ENCODE measurements at places on chromosomes 2 and 18. TPM values are rescaled to one million over a fixed set of nuclear protein-coding genes. Genes with fewer than 3 reads are reported as not detected.

DNA sequence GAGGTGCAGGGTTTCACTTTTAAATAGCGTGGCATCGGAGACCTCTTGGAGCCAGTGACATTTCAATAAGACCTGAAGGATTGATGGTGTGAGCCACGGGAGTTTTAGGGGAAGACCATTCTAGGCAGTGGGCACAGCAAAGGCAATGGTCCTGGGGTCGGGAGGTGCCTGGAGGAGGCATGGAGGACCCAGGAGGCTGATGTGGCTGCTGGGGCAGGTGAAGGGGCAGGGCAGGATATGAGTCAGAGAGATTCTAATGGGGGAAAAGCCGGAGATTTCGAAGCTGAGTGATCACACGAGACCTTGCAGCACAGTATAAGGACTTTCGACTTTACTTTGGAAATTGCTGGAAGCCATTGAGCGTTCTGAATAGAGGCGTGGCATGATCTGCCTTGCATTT is 79.6 kb upstream of the KCNE4 start:
- no peak for DNase-seq

DNA sequence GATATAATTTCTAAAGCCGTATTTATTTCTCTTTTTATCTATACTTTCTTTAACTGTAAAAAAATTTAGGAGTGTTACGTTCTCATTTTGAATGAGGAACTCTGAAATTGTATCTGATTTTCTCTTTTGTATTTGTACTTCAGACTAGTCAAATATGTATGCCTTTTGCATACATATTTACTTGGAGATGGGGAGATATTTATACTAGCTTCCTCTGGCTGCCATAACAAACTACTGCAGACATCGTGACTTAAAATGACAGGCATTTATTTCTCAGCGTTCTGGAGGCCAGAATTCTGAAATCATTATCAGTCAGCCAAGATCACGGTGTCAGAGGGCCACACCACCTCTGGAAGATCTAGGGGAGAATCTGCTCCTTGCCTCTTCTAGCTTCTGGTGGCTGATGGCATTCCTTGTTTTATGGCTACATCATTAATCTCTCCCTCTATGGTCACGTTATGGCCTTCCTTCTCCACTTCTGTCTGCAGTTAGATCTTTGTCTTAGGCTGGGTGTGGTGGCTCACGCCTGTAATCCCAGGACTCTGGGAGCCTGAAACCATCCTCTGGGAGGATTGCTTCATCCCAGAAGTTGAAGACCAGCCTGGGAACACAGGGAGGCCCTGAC is 8.2 kb downstream of the LCLAT1 start:
- DNase-seq, result no peak

DNA sequence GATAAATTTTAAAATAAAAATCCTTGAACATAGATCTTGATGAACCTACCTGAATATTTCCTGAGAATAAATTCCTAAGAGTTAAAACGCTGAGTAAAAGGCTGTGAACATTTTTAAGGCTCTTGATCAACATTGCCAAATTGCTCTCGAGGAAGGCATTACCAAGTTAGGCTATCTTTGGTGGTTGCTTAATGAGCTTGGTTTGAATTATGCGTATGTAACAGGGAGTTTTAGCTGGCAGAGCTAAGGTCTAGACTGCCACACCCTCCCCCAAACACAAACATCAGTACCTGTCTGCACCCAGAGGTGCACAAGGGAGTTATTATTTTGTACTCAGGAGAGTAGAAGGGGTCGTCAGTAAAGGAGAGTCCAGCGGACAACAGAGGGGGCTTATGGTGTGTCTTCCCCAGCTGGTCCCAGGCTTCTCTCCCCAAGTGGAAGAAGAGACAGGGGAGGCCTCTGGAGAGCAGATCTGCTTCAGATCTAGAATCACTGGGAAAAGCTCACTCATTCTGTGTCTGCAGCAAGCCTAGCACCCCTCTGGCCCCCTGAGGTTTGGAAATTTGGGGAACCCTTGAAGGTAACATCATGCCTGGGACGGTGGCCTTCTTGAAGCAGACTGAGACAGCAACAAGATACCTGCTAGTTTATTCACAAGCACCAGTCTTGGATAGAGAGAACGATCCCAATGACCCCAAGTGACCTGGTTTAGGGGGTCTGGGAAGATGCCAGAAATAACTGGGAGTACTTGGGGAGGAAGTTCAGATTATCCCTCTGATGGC is 197.2 kb upstream of the ID2 start:
- DNase-seq, result no peak

DNA sequence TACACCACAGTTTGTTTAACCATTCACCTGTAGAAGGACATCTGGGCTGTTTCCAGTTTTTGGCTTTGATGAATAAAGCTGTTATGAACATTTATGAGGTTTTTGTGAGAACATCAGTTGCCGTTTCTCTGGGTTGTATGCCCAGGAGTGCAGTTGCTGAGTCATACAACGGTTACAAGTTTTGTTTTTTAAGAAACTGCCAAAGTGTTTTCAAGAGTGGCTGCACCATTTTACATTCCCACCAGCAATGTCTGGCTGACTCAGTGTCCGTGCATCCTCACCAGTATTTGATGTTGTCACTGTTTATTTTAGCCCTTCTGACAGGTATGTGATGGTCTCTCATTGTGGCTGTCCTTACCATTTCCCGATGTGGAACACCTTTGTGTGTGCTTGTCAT is 48.0 kb upstream of the GPR17 start:
- no peak for DNase-seq

DNA sequence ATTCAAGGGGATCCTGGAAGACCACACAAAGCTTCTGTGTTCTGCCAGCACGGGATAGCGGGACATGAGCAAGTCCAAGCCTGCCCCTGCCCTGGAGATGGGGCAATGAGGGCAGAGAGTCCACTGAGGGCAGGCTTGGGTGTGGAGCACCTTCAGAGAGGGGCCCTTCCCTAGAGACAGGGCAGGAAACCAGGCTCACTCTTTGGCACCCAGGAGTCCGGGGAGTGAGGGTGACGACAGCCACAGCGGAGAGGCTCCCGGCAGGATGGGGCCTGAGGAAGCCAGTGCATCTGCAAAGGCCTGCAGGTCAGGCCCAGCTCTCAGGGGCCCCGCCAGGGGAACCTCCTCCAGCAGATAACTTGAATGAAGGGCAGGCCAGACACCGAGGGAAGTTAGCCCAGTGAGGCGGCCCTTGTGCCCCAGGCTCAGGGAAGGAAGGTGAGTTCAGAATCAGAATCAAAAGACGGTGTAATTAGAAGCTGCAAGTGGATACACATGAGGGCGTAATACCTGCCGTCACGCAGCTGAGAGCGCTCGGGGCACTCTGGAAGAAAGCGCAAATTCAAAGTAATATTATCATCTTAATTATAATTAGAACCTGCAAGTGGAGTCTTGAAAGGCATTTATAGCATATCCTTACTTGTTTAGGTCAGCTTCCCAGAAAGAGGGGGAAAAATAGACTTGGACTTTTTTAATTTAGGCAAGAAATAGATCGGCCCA is 142.6 kb upstream of the LGALSL start:
- DNase-seq, result no peak

Gene GNLY
- not detected for total RNA-seq

GRCh38 chr2:216023055-216023648 is 9.8 kb upstream of the MREG start:
- no peak for DNase-seq

- DNase-seq, result no peak
Observed at GRCh38 chr18:56468396-56468795, 170.0 kb downstream of the TXNL1 start.

GRCh38 chr18:50199921-50200320 is 5.0 kb upstream of the MYO5B start:
- DNase-seq, result no peak

DNA sequence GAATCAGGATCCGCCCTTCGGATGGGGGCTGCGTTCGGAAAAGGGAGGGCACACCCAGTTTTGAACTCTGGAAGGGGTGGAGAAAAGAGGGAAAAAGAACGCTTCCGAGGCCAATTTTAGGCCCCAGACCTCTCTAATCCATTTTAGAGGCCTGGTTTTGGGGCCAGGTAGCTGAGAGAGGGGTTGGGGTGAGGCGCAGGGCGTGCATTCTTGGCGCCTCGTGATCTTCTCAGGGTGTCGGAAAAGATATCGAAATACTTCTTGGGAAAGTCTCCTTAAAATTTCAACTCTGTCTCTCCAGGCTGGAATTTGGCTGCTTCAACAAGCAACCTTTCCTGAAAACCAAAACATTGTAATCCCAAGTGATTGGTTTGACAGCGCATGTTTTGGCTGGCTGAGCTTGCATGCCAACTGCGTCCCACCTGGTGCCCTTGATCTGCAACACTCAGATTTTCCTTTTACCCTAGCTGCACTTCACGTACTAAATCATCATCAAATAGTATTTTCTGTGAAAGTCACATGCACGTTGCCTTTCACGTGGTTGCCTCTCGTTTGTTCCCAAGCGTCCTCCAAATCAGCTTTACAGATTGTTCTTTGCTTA is 864 bp upstream of the XPO1 start:
- DNase-seq, result no peak

DNA sequence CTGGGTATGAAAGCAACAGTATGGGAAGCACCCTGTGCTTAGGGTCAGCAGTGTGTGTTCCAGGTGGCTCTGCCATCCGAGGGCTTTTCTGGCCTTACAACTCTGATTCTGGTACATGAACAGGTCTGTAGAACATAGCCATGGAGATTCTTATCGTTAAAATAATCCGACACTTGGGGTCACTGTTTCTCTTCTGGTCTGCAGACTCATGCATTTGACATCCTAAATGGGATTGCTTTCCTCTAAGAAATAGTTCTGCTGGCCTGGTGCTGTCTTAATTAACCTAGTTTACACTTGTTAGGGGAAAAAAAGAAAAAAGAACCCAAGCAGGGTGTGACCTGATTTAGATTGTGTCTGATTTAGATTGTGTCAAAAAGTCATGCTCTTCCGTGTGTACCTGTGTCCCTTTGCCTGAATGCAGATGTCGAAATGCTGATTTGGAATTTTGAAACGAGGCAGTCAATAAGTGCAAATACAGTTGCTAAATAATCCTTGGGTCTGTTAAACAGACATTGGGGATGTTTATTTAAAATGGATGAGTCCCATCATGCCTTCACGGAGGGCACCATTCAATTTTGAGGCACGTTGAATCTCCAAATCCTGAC is 59.6 kb downstream of the TRPM8 start:
- DNase-seq, result peak; percentile 31

GRCh38 chr2:227513113-227513512 is 41.2 kb downstream of the AGFG1 start:
- DNase-seq, result no peak

Gene SULT1C4
- total RNA-seq, result 20.2 TPM

- DNase-seq, result no peak
Observed at GRCh38 chr2:218310853-218311540, 18.7 kb upstream of the TMBIM1 start.

Gene DCDC2C
- total RNA-seq, result not detected

Gene PROKR1
- total RNA-seq, result not detected

DNA sequence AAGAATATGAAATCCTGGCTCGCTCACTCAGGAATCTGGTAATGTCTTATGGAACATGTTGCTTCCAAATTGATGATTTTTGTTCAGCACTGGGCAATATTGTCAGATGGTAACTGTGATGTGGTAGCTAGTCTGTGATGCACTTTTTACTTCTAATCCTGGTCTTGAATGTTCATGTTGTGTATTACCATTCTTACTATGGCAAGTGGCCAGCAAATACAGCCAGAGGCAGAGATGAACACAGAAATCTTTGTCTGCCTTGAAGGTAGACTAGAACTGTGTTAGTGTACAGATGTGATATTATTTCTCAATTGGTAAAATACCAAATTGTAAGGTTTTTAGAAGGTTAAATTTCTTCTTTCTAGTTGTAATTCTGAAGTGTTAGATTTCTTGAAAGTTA is 83.3 kb downstream of the UBE2E3 start:
- no peak for DNase-seq

DNA sequence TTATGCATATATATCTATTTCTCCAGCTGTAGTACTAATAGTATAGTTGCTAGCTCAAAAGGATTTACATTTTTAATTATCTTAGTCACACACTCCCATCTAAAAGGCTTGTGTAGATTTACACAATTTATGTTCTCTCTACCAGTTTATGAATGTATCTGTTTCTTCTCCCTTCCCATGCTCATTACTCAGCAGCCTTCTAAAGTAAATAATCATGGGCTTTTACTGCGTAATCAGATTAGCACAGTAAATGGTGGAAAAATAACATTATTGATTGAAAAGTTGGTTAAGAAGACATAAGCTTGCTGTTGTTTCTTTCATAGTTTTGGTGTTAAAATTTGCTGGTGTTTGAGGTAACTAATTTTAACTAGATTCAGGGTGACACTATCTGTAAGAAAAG is 81.8 kb downstream of the PTPN4 start:
- no peak for DNase-seq

- no peak for DNase-seq
Observed at GRCh38 chr18:49757513-49758262, 55.6 kb downstream of the ACAA2 start.

Gene DNER
- 13.4 TPM for total RNA-seq

DNA sequence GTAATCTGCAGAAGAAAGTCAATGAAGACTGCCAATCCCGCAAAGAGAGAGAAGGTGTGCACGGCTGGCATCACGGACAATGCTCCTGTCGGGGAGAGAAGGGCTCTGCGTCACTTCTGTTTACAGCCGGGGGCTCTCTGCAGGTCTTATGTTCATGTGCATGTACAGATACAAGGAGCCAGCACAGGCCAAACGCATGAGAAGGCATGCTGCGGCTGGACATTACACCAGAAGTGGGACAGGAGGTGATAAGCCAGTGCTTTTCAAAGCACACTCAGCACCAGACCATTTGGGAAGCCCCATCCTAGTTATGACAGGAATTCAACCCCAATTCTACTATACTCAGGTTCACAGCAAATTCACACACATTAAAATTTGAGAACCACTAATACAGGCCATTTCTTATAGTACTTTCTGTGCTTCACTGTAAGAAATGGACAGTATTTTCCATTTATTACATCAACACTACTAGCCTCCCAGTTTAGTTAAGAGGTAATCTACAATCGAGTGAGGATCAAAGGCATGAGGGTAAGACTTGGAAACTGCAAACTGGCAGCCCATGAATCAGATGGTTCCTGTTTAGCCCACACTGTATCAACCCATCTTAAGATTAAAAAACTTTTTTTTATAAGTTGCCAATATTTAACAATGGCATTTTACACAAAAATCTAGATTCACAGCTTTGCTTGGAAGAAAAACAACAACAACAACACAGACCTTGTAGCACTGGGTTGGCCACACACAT is 38.2 kb downstream of the RMC1 start:
- DNase-seq, result no peak

Gene REG3A
- not detected for total RNA-seq

- no peak for DNase-seq
Observed at GRCh38 chr2:121185571-121186074, 99.4 kb downstream of the TFCP2L1 start.

GRCh38 chr2:51071191-51071590 is 39.3 kb upstream of the NRXN1 start:
- DNase-seq, result no peak

All from glomerular endothelial cell (primary cell).